ENCODE measurements at places on chromosomes 13 and 19.

- DNase-seq = no peak
Observed at GRCh38 chr13:110564472-110564985, 3.0 kb upstream of the RAB20 start.

DNA sequence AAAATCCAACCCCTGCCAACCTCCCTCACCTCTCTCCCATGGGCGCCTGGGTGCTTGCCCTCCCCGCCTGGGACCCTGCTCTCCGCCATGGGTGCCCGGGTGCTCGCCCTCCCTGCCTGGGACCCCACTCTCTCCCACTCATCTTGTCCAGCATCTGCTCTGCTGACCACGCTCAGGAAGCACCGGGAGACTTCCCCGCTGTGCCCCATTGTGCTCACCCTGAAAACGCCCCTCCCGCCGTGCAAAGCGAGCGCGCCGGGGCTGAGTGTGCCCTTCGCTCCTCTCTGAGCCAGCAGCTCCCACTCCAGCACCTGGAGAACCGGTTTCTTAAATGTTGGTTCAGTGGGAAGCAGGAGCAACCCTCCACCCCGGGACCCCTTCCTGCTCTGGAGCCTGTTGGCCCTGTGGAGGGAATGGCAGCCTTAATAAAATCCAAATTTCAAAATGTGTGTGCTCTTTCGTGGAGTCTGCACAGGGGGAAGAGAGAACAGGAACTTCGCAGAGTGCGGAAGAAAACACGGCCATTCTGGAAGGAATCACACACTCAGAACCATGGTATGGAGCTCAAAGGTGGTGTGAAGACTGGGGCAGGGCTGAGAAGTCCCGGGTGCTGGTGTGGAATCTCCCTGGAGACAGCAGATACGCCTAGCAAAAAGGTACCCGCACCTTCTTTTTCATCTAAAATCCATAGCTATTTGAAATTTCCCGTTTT is 23.1 kb upstream of the CDC16 start:
- no peak for DNase-seq

DNA sequence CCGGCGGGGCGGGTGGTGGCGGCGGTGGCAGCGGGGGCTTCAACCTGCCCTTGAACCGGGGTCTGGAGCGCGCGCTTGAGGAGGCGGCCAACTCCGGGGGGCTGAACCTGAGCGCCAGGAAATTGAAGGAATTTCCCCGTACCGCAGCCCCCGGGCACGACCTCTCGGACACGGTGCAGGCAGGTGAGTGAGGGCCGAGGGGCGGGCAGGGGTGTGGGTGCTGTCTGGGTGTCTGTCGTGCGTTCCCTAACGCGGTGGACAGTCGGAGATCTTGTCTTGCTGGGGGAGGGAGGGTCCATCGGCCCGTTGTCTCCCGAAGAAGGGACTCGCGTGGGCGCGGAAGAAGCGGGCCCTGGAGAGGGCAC is 533 bp downstream of the LRCH1 start:
- no peak for DNase-seq

GRCh38 chr19:18659281-18660050 is 22.6 kb downstream of the KLHL26 start:
- no peak for DNase-seq

DNA sequence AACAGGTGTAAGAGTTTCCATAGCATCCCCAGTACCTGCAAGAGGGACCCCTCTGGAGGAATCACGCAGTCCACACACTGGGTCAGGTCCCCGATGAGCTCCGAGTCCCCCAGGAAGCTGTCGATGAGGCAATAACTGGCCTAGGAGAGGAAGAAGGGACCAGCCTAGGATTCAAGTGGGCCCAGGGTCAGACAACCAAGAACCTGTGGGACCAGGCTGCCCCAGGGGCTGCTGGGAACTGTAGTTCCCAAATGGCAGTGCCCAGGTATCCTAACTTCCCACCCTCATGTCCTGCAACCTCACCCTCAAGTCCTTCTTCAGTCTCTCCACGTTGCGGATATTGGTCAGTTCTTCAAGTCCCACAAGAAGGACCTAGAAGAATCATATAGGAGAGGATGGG is 1.8 kb downstream of the FUZ start:
- DNase-seq = no peak

DNA sequence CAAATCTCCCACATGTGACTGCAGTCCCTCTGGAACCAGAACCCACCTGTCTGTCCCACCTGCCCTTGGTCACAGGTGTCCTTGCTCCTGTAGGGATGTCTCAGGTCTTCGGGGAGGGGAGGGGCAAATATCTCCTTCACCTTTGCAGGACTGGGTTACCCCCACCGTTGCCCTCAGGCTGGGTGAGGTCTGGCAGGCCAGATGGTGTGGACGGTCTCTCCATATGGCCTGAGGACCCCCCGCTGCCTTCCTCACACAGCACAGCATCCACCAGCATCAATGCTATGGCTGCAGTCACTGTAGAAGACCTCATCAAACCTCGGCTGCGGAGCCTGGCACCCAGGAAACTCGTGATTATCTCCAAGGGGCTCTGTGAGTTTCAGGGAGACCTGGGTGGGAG is 10.0 kb downstream of the SLC5A5 start:
- DNase-seq = no peak

- DNase-seq = peak; percentile 59
Observed at GRCh38 chr19:11191273-11191755, 6.0 kb downstream of the KANK2 start.
